Gastroesophageal sphincter (tissue), 4 donors: ENCODE measurements at places on chromosomes 6 and 20.
A peak's percentile ranks its signal among the peaks of the same experiment; 100 is the strongest.

DNA sequence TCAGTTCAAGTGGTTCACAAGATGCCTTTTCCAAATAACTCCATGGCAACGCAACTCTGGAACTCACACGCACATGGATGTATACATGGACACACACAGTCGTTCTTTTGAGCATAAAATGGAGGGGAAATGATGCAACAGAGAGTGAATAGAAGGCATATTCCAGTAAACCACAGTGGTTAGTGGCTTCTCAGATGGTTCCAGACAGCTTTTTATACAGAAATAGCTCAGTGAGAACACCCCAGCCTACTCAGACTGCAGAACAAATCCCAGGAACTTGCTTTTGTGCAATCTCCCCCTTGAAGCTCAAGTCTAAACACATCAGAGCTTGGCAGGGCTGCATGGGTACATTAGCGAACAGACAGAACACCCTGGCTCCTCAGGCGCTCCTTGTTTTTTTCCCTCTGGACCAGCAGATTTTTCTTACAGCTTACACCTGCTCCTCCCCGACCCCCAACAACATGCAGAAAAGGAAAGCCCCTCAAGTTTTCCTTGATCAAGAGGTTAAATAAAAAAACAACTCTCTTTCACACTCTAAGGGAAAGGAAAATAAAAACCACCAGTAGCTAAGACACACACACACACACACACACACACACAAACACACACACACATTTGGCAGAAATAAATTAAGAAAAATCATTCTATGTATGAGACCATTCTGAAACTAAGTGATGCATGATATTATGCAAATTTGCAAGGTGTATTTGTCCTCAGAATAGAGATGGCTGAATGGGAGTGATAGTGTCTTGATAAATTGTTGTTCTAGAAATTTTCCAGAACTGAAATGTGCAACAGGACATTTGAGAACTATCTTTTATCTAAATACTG lies 51.2 kb upstream of the RANBP9 start:
- peak; percentile 86 for ATAC-seq

DNA sequence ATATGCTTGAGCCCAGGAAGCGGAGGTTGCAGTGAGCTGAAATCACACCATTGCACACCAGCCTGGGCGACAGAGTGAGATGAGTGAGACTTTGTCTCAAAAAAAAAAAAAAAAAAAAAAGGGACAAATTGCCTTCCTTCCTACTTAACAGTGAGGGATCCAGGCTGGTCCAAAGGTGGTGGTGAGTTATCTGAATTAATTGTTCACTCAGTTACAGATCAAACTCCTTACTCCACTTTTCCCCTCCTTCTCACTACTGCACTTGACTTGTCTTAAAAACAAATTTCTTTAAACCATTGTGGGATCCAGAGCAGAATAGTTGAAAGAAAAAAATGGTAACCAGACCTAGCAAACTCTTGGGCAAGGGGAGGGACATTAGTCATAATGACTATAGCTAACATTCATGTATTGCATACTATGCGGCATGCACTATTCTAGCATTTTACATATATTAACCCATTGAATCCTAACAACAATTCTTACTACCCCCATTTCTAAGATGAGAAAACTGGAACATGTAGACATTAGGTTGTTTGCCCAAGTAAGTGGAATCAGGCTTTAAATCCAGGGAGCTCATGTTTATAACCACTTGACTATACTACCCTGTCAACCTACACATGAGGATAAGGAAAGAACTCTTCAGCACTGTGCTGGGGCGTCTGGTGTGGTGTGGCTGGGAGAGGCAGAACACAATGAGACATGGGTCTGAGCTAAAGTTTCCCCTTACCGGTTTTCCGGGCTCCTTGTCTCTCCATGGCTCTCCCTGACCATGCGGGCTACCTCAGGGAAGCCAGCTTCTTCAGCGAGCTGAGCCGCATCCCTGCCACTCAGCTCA lies 1.5 kb downstream of the GPANK1 start:
- no peak for ATAC-seq

DNA sequence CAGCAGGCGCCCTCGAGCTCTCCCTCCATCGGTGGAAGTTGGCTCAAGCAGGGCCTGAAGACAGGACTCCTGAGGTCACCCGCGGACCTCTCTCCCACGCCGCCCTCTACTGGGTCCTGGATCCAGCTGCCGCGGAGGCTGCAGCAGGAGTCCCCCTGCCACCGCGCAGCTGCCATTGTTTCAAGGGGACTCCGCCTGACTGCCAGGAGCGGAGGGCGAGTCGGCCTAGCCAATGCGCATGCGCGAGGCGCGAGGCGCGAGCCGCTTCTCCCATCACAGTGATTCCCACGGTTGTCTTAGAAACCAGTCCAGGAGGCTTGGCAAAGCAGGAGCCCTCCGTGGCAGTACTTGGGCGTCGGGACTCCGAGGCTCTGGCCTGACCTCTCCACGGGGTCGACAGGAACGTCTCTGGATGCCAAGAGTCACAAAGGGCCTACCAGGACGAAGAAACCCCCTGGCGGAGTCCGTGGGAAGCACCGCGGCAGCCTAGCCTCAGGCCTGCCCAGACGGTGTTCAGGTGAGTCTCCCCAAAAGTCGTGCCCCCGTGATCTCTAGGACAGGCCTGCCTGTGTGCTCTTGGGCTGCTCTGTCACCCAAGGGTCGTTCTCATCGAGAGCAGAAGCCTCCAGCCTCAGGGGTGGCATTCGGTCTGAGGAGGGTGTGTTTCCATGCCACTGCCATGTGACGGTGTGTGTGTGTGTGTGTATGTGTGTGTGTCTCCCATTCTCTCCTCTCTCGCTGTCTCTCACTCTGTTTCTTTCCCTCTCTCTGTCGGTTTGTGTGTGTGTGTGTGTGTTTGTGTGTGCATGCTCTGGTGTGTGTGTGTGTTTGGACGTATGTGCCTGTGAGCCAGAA lies 290.6 kb upstream of the ZNF337 start:
- peak; percentile 42 for ATAC-seq

- ATAC-seq = no peak
These were observed 26.4 kb downstream of the RPP40 start for GRCh38 chr6:4977468-4977867.

GRCh38 chr6:119129148-119129967 lies 50.9 kb upstream of the FAM184A start:
- ATAC-seq = peak; percentile 66

DNA sequence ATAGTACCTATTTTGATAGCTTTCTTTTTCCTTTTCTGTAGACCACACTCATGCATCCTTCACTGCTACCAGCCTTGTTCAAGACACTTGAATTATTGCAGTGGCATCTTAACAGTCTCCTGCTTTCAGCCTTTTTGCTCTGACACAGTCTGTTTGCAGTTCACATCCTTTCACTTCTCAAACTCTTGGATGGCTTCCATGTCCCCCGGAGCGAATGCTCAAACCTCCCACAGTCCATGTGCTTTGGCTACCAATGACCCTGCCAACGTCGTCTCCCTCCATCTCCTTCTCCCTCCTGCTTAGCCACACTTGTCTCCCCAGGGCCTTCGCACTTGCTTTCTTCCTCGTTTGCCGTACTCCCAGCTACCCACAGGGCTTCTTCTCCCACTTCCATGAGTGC lies 270.0 kb upstream of the ZFP64 start:
- no peak for ATAC-seq

DNA sequence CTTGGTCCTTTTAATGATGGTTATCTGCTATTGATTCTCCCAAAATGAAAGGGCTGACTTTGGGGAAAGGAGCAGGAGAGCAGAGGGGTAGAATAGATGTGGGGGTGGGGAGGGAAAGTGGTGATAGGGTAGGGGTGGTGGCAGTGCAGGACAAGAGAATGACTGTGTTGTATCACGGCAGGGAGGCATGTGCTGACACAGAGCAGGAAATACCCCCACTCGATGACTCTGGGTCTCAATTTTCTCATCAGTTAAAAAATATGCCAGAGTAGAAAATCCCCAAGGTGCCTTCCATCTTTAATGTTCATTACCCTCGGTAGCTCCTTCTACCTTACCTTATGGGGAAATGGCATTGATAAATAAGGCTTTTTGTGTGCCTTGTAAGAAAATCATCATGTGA lies 79.0 kb upstream of the ATXN1 start:
- no peak for ATAC-seq

DNA sequence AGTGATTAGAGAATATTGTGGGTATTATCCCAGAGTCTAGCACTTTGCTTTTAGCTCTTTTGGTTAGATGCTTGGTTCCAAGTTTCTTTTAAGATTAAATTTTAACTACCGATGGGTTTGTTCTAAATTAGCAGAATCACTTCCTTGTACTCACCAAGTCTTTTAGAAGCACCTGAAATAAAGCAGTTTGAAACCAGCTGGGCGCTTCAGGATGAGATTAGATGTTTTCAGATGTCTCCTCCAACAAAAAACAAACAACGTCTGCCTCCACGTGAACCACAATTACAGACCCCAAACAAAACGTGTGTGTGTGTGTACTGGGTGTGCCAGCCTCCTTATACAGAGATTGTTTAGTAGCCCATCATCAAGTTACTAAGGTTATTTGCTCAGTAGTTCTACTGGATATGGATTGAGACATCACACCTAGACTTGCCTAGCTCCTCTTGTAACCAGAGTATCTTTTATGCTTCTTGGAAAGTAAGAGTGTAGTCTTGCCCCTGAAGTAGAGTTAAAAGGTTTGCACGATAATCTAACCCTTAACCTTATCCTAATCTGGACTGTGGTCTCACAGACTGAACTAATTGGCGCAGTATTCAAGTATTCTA lies 2.3 kb downstream of the DSTN start:
- no peak for ATAC-seq

- ATAC-seq = no peak
These were observed 8.7 kb upstream of the TBX18 start for GRCh38 chr6:84773133-84773430.

DNA sequence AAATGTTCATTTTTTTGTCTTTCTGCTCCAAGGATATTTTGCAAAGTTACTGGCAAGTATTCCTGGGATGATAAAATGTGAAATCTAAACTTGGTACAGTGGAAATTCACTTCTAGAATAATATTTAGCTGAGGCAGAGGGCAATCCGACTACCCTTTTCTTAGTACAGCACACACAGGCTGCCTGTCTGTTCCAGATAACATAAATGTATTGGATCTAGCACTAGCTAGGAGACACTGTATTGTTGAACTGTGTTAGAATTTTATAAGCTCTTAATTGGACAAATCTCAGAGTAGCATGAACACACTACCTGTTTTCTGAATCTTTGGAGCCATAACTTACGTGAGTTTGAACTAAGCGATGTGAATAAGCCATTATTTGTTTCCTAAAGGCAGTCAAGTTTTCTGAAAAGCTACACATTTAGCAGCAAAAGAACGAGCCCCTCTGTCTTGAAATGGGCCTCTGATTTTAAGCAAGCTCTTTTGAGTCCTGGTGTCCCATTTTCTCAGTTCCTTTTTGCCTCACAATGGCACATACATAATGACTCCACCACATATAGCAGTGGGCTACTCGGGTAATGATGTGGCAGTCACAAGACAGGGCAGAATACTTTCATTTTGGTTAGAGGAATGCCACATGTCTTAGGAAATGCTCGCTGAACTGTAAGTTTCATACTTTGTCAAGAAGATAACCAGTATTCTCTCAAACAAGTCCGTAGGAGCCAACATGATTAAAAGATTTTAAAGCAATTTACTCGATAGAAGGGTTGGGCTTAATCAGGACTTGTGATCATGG lies 116.5 kb upstream of the ESR1 start:
- ATAC-seq = peak; percentile 72

- no peak for ATAC-seq
These were observed 102.1 kb downstream of the DLGAP4 start for GRCh38 chr20:36408219-36408618.

- ATAC-seq = no peak
These were observed 433.7 kb upstream of the HSF2 start for GRCh38 chr6:121965739-121966138.

- ATAC-seq = no peak
These were observed 272.1 kb downstream of the ZFAND3 start for GRCh38 chr6:38091613-38092012.

DNA sequence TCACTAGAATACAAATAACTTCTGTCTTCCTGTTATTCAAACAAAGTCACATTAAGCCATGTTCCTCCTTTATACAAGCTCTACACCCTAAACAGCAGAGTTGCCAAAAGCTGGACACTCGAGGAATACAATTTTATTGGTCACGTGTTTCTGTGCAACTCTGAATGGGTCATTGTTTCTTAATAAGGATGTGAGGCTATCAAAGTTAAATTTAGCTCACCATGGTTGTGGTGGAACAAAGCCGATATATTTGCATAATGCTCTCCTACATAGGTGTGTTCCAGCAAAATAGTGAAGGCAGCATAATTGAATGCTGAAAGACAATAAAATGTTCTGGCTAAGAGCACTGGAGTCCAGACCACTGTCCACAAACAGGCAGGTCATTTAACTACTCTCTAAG lies 36.9 kb upstream of the CD2AP start:
- peak; percentile 34 for ATAC-seq

DNA sequence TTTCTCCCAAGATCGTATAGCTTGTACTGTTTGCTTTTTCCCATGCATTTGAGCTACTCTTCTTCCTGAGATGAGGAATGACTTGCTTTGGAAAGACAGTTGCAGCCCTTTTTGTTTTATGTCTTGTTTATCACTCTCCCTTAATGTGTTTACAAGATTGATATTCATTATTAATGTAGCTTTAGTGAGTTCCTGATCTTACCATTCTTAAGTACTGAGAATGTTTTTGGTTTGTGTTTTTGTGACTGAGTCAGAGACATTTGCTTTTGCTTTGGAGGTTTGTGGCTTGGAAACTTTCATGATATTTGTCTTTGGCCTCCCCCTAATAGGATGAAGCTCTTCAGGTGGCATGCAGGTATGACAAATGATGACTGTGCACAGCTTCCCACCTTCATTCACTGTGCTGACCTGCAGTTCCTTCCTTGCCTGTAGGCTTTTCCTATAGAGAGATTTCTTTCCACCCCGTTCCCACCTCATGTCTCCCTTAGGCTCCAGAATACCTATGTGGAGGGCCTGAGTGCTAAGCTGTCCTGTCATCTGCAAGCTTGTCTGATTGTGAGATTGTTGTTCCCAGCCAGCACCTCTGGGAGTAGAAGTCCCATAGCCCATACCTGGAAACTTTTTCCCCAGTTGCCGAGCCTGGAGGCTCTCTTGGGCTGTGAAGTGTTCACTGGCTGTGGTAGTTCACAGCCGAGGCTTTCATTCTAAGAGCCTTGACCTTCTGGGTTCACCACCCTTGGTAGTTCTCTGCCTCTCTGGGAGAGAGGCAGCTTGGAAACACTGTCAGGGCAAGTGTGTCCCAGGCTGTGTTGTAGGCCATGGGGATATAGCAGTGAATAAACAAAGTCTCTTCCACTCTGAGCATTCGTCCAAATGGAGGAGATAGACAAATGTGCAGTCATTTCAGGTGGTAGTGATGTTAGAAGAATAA lies 27.1 kb downstream of the CDS2 start:
- ATAC-seq = no peak

DNA sequence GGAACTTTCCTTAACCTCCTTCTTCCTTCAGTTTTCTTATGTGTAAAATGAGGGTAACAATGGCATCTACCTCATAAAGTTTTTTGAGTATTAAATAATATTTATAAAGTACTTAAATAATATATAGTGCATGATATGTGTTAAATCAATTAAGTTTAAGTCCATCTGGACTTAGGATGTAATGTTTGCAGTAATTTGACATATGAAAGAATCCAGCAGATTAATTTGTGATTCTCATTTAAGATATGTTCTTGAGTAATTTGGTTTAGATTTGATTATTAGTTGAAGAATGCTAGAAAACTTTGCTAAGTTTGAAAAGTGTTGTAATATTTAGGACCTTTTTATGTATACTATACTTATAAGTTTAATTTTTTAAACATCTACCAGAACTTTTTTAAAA lies 18.1 kb downstream of the KCTD20 start:
- no peak for ATAC-seq
